BE2C (cell line): ENCODE measurements at places on chromosomes 2 and 18.
A peak's percentile ranks its signal among the peaks of the same experiment; 100 is the strongest.

- DNase-seq, result no peak
These were observed 74.9 kb upstream of the ARL4C start for GRCh38 chr2:234571620-234572407.

DNA sequence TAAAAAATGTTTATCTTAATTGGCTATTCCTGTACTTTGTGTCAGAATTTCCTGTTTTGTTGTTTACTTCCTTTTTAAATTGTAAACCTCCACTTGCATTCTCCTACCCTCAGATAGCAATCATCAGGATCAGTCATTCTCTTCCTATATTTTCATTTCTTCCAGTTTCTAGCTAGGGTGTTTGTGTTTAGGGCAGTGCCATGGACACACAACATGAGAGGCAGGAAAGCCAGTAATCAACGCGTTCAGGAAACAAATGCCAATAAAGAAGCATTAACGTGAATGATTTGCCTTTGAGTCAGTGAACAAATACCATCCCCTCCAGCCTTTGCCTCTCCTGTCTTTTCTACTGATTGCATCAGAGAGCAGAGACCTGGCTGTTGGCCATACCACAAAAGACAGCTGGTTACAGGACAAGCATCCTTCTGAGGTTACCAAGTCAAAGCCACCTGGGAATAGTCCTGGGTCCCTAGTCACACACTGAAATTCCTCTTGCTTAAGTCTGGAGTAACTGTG is 56.7 kb upstream of the FHL2 start:
- DNase-seq, result peak; percentile 43

DNA sequence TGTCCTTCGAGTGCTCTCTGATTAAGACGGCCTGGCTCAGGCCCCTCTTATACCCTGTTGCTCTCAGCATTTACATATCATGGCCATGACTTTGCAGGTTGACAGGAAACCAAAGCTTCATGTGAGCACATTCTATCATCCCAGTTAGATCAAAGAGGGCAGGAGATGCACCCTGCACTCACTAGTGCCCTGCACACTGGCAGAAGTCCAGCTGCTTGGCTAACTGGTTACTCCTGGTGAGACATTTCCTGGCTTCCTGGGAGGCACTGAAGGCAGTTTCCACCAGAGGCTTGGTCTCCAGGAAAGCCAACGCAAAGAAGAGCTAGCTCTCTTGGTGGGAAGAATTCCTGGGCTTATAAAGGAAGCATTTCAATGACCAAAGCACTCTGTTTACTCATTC is 66.3 kb downstream of the LIPG start:
- DNase-seq, result no peak

DNA sequence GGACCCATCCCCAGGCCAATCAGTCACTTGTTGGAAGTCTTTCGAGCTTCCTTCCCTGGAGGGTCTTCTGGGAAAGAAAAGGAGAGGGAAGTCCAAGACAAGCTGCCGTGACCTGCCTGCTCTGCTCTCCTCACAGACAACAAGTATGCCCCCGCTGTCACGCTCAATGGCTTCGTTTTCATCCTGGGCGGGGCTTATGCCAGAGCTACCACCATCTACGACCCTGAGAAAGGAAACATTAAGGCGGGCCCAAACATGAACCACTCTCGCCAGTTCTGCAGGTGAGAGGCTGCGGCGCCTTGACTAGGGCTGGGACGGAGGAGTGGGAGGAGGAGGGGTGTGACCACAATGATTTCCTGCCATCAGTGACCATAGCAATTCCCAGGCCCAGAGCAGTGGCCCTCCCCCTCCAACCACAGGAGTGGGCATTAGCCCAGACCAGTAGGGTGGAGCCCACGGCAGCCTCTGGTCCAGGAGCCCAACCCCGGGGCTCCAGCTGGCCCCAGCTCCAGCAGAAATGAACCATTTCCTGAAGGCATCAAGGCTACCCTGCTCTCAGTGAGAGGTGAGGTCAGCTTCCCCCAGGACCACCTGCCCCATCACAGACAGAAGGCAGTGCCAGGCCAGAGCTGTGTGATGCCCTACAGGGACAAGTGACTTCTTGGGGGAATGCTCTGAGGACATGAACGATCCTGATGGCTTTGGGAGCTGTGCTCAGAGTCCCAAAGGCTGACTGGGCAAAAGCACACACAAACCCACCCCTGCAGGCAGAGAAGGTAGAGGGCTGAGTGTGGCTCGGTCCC is 223.1 kb downstream of the ATAD2B start:
- no peak for DNase-seq

DNA sequence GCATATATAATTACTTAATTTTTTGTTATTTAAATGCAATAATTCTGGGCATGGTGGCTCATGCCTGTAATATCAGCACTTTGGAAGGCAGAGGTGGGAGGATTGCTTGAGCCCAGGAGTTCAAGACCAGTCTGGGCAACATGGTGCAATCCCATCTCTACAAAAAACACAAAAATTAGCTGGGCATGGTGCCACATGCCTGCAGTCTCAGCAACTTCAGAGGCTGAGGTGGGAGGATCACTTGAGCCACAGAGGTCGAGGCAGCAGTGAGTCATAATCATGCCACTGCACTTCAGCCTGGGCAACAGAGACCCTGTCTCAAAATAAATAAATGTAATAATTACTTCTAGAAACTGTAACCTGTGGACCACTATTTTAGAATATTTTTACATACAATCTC is 21.5 kb upstream of the TMEM87B start:
- no peak for DNase-seq

- no peak for DNase-seq
These were observed 17.7 kb upstream of the GALNT3 start for GRCh38 chr2:165811592-165812370.

GRCh38 chr2:126645211-126645618 is 10.7 kb upstream of the GYPC start:
- no peak for DNase-seq

DNA sequence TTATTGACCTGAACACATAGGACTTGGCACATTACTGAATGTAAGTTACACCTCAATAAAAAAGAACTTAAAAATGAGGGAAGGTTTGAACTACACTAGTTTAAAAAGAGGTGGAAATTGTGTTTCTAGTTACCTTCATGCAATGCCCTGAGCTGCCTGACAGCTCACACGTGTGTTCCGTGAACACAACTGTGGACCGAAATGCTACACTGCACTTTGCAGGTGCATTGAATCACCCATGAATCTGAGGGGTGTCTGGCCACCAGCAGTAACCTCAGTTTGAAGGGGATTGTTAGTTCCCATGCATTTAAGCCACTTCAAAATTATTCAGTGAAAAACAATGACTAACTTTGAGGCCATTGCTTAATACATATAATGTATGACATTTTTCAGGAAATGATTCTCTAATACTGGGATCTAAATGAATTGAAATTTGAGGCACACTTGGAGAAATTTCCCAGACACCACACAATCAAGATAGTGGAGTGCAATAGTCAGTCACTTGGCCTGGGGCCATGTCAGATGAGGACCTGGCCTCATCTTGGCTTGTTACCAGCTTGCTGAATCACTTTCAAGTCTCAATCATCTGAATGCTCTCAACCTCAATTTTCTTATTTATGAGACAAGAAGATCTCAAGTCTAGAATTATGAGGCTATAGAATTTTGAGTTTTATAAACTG is 59.3 kb downstream of the MYL12B start:
- DNase-seq, result peak; percentile 42

DNA sequence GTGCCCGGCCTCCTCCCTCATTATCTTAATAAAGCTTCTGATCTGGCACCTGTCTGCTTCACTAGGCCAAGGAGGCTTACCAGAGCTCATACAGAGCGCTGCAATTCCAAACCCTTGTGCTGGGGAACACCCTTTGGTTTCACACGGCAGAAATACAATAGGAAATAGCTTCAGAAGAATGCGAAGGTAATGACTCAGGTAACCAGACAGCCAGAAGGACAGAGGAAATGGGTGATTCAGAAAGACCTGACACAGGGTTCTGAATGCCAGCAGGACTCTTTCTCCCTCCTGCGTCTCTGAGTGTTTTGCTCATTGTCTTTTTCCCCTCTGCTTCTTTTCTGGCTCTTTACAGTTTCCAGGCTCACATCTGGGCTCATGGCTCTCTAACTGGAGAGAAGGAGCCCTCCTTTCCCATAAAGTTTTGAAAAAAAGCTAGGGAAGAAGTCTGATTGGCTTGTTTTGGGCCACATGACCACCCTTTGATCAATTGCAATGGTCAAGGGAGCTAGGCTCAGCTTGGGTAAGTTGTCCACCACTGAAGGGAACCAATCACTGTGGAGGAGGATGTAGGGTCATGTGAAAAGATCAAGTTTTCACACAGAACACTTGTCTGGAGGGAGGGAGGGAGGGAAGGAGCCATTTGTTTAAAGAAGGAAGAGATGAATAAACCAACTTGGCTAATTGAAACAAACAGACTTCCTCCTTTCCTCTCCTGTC is 90.5 kb upstream of the UPP2 start:
- DNase-seq, result no peak

- no peak for DNase-seq
These were observed 47.5 kb downstream of the PTGR3 start for GRCh38 chr18:75161256-75162028.

- no peak for DNase-seq
These were observed 91.3 kb downstream of the ZNF804A start for GRCh38 chr2:184689638-184690037.

DNA sequence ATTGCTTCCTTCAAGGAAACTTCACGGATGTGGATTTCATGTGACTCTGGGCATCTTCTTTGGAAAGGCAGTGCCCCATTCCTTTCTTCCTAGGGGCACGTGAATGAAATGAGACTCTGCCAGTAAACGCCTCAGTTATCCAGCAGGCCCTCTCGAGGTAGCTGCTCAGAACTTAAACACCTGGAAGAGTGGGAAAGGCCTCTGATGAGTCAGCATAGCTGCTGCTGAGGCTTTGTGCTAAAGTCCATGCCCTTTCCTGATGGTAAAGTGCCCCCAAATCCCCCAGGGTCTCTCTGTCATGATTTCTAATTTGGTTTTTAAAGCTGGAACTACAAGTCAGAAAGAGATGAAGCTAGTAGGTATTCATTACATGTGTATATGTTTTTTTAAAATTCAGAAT is 3.8 kb downstream of the SLC1A4 start:
- DNase-seq, result no peak

GRCh38 chr2:1972422-1972821 is 228.1 kb upstream of the PXDN start:
- DNase-seq, result peak; percentile 83

DNA sequence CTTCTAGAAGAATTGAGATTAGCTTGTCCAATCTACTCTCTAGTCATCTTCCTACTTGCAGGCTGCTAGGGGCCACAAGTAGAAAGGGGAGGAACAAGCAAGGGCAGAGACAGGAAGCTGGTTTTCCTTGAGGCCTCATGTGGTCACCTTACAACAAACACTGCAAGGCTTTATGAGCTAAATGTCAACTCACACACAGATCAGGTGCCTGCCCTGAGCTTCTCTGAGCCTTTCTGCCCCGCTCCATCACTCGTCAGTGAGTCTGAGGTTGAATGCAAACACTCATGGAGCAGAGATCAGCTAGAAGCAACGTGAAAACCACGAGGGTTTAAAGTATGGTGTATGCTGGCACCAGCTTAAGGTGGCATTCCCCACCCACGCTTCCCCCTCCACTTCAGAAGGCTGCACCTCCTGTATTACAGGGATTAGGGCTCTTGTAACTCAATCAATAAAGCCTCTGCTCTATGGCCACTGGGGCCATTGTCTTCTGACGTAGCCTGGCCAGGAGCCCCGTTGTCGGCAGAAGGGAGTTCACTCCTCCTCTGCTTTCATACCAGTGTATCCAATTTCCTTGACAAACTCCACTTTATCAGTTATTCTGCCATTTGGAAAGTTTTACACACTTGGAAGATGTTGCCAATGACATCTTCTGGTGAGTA is 5.4 kb upstream of the CRYGC start:
- DNase-seq, result no peak

- DNase-seq, result no peak
These were observed 939.5 kb upstream of the FANCL start for GRCh38 chr2:59180621-59181020.

GRCh38 chr2:192438239-192438638 is 243.5 kb upstream of the TMEFF2 start:
- DNase-seq, result peak; percentile 32

DNA sequence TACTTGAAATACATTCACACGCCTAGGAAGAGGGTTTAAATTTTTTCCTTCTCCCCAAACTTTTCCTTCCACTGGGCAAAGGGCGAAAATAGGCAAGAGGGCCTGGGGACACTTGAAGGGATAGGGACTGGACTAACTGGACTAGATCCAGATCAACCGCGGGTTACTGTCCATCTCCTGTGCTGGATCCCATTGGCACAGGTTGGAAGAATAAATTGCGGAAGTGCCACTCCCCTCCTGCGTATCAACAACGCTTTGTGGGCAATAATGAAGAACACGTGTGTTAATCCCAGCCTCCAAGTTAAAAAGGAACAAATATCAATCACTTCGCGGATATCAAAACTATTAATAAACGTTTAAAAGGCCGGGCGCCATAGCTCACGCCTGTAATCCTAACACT is 1.7 kb upstream of the FZD5 start:
- DNase-seq, result no peak

DNA sequence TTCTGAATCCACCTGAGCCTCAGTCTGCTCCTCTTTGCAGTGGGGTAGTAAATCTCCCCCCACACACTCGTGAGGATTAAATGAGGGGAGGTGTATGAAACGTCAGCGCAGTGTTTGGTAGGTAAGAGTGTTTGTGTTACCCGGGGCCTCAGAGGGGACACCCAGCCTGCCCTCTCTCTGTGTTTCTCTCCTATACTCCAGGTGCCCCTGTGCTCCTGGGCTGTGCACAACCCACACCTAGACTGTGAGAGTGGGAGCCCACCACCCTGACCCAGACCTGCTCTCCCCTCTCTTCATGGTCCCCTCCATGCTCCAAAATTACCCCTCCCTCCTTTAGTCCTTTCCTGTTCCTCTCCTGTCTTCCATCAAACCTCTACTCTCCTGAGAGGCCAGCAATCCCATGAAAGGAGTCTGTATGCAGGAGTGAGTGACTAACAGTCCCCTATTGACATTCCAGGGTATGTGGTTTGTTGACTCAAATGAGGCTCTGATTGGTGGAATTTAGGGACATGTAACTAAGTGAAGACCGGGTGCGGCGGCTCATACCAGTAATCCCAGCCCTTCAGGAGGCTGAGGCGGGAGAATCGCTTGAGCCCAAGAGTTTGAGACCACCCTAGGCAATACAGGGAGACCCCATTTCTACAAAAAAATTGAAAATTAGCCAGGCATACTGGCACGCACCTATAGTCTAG is 10.4 kb downstream of the CIB4 start:
- no peak for DNase-seq

DNA sequence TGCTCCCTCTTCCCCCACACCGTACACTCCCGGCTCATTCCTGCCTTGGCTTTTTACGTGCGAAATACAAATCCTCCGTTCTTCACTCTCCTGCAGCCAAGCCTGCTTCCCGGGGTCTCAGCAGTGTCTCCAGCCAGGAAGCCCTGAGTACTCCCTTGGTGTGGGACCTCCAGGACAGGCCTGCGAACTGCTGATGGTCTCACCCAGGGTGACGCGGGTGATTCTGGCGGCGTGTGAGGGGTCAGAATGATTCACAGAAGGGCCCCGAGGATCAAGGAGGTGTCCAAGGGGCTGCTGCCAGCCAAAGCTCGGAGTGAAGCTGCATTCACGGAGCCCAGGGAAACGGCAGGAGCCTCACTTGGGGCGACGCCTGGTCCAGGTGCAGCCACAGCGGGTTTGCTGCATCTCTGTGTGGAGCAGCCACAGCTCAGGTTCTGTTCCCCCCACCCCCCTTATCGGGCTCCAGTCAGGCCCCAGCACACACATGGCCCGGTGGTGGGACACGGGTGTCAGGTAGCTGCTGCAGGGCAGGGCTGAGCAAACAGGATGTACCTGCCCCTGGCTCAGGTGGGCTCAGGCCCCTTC is 337.7 kb upstream of the MYT1L start:
- no peak for DNase-seq
